ENCODE measurements at places on chromosomes 12 and 14. TPM values are rescaled to one million over a fixed set of nuclear protein-coding genes. Genes with fewer than 3 reads are reported as not detected.
A peak's percentile ranks its signal among the peaks of the same experiment; 100 is the strongest.

DNA sequence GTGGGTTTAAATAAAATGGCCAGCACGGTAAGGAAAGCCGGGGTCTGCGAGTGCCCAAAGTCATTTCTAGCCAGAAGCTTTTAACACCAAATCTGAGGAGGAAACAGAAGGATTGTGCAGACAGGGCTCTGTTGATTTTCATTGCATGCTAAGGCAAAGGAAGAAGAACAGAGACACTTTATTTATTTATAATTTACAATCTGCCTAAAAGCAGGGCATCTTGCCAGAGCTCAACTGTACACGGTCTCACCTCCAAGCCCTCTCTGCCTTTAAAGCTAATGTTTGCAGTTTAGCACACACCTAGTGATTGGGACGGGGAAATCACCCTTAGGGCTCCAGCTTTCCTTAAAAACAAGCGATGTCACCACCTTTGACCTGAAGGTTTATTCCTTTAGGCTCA lies 4.0 kb downstream of the KCNA5 start:
- DNase-seq = no peak

- no peak for DNase-seq
These were observed 10.4 kb downstream of the APPL2 start for GRCh38 chr12:105225505-105226015.

DNA sequence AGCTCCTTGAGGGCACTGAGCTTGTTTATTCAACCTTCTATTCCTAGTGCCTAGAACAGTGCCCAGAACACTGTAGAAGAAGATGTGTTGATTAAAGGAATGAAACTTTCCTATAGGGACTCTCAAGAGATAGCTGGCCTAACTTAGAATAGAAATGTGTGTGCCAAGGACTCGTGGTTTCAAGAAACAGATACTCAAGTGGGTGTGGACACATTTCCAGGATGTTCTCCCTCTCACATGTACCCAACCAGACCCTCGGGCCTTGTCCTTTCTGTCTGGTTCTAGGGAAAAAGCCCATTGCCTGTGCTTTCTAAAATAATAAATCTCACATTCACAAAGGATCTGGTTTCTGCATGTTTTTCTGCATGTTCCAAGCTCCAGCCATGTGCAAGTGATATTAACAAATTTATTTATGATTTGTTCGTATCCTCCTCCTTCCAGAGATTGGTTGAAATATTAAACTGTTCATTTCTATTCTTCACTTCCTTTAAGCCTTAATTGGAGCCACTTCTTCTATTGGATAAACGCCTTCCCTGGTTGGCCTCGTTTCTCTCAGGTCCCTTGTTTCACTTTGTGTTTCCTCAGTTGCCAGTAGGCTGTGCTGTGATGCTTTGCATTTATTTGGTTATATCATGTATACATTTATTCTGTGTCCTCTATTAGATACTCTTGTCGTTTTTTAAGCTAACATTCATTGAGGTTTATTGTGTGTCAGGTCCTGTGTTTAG lies 89.8 kb downstream of the CRADD start:
- peak; percentile 52 for DNase-seq

DNA sequence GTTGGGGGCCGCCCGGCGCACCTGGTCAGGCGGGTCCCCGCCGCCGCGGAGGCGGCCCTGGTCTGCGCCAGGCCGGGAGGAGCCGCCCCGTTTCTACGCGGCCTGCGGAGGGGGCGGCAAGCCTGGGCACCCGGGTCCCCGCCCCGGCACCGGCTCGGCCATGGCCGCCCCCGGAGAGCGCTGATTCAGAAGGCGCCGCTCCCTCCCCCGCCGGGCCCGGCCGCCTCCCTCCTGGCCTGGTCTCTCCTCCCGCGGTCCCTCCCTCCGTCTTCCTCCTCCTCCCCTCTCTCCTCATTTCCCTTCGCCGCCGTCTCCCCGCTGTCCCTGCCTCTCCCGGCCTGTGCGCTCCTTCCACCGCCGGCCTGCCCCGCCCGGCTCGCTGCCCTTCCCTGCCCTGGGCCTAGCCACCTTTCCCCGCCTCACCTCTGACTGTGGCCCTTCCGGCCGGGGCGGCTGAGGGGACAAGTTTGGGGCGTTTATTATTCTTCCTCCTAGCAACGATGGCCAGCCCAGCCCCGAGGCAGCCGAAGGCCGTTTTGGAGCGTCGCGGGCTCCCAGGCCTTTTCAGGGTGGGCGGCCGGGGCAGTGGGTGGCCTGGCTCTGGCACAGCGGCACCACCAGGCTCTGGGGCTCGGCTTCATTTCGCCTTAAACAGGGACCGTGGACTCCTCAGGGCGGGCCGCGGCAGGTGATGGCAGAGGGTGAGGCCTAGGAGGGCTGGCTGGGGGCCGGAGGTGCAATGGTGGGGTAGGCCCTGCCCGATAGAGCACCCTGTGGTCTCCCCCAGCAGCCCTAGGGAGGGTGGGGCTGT lies 768 bp downstream of the CEP170B start:
- peak; percentile 48 for DNase-seq

GRCh38 chr14:24235804-24236688 lies 3.3 kb downstream of the GMPR2 start:
- no peak for DNase-seq

GRCh38 chr12:39627914-39628313 lies 8.3 kb upstream of the ABCD2 start:
- no peak for DNase-seq

GRCh38 chr12:81070846-81071245 lies 7.0 kb upstream of the ACSS3 start:
- DNase-seq = no peak

DNA sequence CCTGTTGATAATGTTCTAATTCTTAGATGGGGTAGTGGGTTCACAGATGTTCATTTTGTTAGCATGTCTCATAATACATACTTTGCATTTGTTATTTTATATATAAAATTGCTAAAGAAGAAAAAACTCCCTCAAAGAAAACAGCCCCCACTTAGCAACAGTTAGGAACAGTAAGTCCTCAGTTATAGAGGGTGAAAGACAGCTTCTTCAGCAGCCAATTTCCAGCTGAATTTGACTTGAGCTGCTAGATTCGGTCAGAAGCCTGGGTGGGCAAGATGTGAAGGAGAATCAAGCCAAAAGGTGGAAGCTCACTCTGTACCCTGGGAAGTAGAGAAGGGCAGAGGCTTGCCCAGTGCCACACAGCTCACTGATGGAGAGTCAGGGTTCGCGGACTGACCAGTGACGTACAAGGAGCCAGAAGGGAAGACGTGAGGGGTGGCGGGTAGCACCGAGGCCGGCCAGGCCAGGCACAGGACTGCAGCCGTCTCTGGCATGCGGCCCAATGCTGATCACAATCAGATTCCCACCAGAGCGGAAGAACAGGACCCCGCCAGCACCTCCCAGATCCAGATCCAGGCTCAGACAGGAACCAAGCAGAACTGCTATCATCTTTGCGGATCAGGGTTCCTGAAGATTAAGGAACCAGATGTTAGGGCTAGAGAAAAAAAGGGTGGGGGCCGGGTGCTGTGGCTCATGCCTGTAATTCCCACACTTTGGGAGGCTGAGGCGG lies 30.4 kb upstream of the VWF start:
- no peak for DNase-seq

DNA sequence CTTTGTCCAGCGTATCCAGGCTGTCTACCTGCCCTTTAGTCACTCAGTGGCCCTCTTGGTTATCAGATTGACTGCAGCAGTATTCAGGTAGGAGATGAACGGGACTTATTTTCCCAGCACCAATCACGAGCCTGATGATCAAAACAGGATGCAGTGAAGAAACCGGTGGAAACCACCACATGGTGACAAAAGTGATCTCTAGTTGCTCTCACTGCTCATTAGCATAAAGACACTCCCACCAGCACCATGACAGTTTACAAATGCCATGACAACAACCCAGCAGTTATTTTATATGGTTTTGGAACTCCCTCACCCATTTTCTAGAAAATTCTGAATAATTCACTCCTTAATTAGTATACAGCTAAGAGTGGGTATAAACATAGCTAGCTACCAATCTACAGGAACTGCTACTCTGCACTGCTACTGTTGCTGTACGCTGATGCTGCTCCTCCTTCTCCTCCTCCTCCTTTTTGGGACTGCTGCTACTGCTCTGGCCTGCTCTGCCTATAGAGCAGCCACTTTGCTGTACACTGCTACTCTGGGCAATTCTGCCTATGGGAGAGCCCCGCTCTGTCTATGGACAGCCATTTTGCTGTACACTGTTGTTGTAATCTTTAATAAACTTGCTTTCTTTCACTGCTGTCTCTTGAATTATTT lies 142.5 kb upstream of the SSTR1 start:
- peak; percentile 11 for DNase-seq

GRCh38 chr12:124240493-124240892 lies 54.4 kb upstream of the RFLNA start:
- DNase-seq = peak; percentile 21

GRCh38 chr14:50453869-50454268 lies 57.2 kb upstream of the CDKL1 start:
- no peak for DNase-seq

LHX5 gene
- total RNA-seq = not detected

RPS6KL1 gene
- total RNA-seq = not detected
